ENCODE measurements at places on chromosomes 11 and 22. TPM values are rescaled to one million over a fixed set of nuclear protein-coding genes. Genes with fewer than 3 reads are reported as not detected.

GRCh38 chr11:17751558-17751957 lies 17.0 kb downstream of the KCNC1 start:
- DNase-seq, result no peak

DNA sequence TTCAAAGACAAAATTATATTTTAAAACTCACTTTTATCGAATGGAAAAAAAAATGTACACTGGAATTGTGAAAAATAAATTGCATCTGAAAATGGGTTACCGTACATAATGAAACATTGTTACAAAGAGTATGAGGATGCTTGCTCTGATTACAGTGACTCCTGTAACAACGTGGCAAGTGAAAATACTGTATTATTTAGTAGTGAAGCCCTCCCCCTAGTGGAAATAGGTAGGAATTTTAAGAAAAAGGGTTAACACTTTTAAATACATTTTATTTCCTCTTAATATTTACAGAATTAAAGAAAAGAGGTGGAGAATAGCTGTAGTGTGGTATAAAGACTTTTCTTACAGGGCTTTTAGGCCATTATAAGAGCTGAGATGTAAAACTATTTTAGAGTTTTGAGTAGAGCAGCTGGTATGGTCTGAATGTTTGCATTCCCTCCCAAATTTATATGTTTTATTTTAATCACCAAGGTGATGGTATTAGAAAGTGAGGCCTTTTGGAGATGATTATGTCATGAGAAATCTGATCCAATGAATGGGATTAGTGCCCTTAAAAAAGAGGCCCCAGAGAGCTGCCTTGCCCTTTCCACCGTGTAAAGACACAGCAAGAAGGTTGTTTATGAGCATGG lies 25.2 kb downstream of the FAM76B start:
- peak; percentile 77 for DNase-seq

DMC1 gene
- 18.5 TPM for polyA plus RNA-seq

CRYAB gene
- polyA plus RNA-seq, result 8.4 TPM

DNA sequence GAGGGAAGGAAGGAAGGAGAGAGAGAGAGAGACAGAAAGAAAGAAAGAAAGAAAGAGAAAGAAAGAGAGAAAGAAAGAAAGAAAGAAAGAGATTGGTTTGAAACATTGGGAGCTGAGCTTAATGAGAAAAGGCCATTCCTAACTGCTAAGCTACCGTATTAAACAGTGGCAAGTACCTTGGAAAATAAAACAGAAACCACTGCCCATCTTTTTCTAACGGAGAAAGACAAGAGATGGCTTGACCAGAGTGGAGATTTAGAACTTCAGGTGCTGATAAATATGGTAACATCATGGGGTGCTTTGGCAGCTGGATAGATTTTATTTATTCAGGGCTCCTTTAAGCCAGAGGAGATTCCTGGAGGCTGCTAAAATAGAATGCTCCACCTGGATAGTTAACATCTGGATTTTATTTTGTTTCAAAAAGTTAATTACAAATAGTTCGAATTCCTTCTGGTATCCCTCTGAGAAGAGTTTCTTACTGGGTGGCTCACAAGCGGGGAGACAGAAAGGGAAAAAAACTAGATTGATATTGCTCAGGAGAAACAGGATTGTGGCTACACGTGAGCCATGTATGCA lies 12.9 kb downstream of the TIMP3 start:
- peak; percentile 38 for DNase-seq

- no peak for DNase-seq
Measured at GRCh38 chr11:93935826-93936225, 85.3 kb upstream of the HEPHL1 start.

ACCS gene
- 3.6 TPM for polyA plus RNA-seq

Measured in GM23338 (cell line).